ENCODE measurements at places on chromosomes 7 and 10.

DNA sequence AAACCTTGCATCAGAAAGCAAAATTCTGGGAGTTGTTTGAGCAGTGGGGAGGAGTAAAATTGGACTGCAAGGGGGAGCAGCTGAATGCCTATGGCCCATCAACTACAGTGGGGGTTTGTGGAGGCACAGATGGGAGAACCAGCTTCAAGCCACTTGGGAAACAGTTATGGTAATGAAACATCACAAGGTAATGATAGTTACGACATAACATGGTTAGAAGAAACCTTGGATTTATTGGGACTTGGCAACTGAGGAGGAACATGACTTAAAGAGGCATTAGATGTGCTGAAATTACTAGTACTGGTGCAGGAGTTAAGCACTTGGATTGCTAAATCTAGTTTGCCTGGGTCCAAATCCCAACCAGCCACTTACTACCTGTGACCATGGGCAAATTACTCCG, 868.4 kb downstream of the KCNMA1 start:
- ATAC-seq: no peak

- ATAC-seq: no peak
Observed at GRCh38 chr7:73340514-73340913, 12.6 kb downstream of the FKBP6 start.

- ATAC-seq: peak; percentile 88
Observed at GRCh38 chr7:124765401-124766352, at the start of gene GPR37. TSS of gene GPR37 (minus strand) at chr7:124765792. CDS start at chr7:124764976, 816 bp downstream.

GRCh38 chr10:93553482-93554315, 12.8 kb upstream of the FFAR4 start:
- ATAC-seq: peak; percentile 82

DNA sequence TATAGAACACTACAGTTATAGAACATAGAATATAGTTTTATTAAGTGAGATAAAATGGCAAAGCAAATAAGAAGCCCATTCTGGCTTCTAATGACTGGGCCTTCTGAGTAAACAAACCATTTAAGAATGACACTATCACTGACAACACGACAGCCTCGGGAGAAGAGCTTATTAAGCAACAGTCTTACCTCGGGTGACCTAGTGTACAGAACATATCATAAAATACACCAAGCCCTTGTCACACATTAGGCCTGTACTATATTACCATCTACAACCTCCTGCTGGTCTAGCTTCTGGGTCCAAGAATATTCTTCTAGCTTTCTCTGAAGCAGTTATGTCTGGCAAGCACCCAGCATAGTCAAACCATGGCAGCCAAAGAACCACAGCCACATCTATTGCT, 32.0 kb downstream of the CCDC186 start:
- ATAC-seq: no peak

GRCh38 chr7:24898691-24899090, 81.3 kb downstream of the OSBPL3 start:
- no peak for ATAC-seq

GRCh38 chr7:48244864-48245271, 73.6 kb downstream of the ABCA13 start:
- no peak for ATAC-seq

GRCh38 chr10:71075086-71075758, 137.1 kb upstream of the UNC5B start:
- ATAC-seq: peak; percentile 74

DNA sequence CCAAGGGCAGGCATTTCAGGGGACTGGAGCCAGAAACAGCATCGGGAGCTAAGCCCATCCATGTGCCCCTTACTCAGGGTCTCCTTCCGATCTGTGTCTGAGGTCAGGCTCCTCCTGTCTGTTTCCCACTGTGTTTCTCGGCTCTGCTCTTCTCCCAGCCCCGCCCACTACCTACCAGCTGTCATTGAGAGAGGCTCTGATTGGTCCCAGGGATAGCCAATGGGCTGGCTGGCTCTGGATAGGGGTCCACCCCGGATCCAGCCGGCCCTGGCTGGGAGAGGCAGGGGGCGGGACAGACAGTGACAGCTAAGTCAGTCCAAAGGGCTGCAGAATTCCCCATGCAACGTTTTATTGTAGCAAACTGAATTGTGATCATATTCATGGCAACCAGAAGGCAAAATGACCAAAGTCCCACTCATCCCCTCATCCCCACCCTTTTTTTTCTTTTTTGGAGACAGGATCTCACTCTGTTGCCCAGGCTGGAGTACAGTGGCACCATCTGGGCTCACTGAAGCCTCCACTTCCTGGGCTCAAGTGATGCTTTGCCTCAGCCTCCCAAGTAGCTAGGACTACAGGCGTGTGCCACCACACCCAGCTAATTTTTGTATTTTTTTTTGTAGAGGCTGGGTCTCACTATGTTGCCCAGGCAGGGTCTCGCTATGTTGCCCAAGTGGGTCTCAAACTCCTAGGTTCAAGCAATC, 76.3 kb downstream of the CLIP2 start:
- peak; percentile 100 for ATAC-seq

DNA sequence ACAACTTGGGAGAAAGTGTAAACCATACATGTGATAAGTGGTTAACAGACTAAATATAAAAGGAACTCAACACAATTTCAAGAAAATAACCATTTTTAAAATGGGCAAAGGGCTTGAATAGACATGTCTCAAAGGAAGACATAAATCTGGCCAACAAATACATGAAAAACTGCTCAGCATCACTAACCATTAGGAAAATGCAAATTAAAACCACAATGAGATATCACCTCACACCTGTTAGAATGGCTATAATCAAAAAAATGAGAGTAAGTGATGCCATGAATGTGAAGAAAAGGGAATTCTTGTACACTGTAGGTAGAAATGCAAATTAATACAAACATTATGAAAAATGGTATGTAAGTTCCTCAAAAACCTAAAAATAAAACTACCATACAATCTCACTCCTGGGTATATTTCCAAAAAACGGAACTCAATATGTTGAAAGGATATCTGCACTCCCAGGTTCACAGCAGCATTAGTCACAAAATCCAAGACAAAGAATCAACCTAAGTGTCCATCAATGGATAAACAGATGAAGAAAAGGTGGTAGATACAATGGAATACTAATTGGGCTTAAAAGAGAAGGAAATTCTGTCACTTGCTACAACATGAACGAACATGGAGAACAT, 5.6 kb downstream of the SNX13 start:
- ATAC-seq: no peak

- ATAC-seq: no peak
Observed at GRCh38 chr7:17279061-17279460, 19.4 kb upstream of the AHR start.

GRCh38 chr10:43249151-43249961, 17.5 kb downstream of the RASGEF1A start:
- no peak for ATAC-seq

- ATAC-seq: no peak
Observed at GRCh38 chr7:50156163-50156562, 63.1 kb upstream of the ZPBP start.

- ATAC-seq: no peak
Observed at GRCh38 chr7:26278770-26279169, 12.9 kb upstream of the SNX10 start.

GRCh38 chr10:33674491-33674890, 340.0 kb upstream of the NRP1 start:
- no peak for ATAC-seq

- peak; percentile 2 for ATAC-seq
Observed at GRCh38 chr10:33336582-33337325, 2.3 kb upstream of the NRP1 start.

- no peak for ATAC-seq
Observed at GRCh38 chr7:143931739-143932138, 3.3 kb upstream of the OR2F2 start.

DNA sequence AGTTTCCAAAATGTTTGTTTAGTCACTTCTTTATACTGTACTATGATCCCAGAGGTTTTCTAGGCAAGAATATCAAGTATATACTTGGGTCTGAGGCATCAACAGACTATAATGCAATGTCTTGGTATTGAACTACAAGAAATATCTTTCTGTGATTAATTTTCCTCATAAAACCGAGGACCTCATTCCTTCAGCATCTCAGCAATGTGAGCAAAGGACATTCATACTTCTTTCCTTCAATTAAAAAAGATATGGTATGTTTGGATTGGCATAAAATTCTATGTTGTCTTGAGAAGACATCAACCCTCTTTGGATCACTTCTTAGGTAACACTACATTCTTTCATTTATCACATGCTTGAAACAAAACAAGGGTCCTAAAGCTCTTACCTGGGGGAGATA, 524.5 kb downstream of the PHTF2 start:
- ATAC-seq: no peak

- peak; percentile 79 for ATAC-seq
Observed at GRCh38 chr10:23968301-23968700, 240.6 kb upstream of the KIAA1217 start.

DNA sequence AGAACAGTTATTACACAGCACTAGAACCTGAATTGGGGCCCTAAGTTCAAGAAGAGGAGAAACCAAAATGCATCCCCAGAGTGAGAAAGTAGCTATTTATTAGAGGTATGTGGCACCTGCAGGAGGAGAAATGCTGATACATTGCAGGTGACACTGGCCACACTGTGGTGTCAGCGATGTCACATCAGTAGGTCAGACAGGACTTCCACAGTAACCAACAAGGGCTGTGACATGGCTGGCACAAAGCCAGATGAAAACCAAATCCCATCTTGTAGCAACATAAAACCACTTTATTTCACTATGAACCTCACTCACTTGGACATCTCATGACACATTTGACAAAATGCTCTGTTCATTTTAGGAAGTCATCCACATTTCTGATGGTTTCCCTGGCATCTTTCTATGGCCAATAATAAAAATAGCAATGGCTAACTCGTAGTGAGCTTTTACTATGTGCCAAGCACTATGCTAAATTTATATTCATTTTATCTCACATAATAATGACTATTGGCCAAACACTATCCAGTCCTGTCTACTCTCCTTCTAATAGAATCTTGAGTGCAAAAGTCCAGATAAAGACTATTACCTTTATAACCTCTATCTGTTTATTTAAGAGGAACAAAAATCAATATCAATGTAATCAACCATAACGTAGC, 154.2 kb downstream of the TSPAN12 start:
- ATAC-seq: no peak

GRCh38 chr10:114481055-114481454, 76.8 kb upstream of the AFAP1L2 start:
- ATAC-seq: no peak

- ATAC-seq: no peak
Observed at GRCh38 chr10:47088656-47089354, 177.6 kb downstream of the PTPN20 start.

DNA sequence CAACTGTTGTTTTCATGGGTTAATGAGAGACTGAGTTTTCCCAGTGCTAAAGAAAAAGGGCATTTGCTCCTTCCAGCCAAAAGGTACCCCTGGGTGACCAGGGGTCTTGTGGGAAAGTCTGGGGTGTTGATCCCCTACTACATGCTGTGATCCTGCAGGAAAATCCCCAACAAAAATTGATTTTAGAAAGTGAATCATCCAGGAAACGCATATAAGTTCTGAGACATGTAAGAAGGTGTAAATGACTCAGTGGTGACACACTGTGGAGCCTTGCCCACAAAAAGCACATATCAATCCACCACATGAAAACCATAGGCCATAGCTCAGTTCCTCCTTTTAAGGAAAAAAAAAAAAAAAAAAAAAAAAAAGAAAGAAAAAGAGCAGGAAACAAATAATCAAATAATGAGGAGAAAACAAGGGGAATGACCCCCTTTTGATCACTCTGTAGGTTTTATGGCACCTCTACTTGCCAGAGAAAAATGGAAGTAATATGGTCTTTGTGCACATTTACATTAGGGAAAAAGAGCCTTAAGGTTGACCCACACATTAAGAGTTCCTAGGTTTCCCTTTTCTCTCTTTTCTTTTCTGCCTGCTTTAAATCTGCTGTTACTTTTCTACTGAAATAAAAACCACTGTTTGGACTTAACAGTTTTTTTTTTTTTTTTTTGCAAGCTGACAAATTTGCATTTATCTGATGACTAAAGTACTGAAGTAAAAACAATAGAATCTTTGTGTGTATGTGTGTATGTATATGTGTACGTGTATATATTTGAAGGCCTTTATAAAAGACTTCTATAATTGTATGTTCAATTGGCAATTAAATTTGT, 386.0 kb downstream of the KIF20B start:
- ATAC-seq: no peak

DNA sequence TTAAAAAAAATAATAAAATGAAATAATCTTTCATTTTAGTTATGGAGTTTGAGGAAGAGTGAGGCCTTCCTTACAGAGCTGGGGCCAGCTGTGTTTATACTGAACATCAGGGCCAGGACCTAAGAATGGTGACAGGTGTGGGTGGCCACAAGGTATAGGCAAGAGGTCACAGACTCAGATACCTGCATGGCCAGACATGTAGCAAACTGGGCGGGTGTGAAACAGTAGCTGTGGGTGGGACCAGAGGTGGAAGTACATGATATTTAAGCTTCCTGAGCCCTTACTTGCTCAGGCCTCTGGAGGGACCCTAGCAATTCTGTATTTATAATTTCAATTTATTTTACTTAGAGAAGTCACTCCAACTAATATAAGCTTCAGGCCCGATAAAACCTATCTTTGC, 27.7 kb upstream of the CAMK1D start:
- ATAC-seq: no peak

DNA sequence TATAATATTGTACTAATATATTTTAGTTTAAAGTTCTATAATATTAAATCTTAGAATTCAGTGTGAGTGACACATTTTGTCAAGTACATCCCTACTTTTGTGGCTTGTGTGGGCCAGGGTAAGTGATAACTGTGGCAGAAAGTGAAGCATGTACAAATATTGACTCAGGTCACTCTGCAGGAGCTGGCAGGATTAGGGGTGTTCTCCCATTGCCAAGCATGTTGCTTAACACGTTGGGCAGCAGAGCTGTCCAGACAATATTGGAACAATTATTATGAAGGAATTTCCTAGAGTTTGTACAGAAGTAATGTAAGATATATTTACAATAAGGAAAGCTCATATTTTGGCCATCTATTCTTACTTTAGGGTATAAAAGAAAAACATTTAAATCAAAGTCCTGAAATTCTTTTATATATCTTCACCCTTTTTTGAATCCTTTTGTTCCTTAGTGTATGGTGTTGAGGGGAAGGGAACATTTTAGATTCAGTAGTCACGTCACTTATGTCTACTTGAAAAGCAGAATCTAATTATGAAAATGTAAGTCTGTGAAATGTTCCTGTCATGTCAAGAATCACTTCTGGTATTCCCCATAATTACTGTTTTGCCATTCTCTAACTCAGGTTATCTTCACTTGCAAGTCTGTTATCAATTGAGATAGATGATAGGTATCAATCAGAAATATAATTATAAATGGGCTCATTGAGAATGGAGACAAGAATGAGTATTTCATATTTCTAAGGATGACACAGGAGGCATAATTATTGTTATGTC, 4.0 kb downstream of the HDAC9 start:
- no peak for ATAC-seq
